MV-4-11 (cell line): ENCODE measurements at places on chromosomes 11 and 22.

DNA sequence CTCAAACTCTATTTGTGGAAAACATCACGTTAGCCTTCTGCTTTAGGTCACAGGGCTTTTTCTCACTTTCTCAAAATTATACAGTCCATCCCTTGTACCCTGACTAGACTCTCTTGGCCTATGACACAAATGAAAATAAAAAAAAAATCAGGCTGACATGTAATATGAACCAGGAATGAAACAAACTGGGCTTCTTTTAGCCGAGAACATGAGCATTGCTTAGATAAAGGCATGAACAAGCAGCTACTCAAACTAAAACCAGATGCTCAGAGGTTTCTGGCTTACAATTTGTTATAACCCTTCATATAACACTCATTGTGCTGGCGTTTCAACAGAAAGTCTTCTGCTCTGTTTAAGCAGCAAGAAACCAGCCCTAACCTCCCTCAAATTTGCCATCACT, 265.5 kb upstream of the NARS2 start:
- no peak for DNase-seq

DNA sequence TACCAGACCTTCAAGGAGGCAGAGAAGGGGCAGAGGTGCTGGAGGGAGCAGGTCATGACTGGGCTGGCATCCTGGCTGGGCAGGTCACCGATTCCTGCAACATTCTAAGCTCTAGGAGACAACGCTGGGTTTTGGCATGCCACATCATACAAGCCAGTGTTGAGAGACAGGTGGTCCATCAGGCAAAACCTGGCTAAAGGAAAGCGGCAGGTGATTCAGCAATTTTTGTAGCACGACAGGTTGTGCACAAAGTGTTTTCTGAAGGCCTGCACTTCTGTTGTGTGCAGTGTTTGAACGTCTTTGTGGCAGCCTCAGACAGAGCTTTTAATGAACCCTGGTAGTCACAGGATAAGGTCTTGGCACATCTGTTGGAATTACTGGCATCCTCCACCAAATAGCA, 69.9 kb upstream of the BID start:
- DNase-seq = no peak

GRCh38 chr11:33376331-33377310, 119.4 kb downstream of the HIPK3 start:
- no peak for DNase-seq

DNA sequence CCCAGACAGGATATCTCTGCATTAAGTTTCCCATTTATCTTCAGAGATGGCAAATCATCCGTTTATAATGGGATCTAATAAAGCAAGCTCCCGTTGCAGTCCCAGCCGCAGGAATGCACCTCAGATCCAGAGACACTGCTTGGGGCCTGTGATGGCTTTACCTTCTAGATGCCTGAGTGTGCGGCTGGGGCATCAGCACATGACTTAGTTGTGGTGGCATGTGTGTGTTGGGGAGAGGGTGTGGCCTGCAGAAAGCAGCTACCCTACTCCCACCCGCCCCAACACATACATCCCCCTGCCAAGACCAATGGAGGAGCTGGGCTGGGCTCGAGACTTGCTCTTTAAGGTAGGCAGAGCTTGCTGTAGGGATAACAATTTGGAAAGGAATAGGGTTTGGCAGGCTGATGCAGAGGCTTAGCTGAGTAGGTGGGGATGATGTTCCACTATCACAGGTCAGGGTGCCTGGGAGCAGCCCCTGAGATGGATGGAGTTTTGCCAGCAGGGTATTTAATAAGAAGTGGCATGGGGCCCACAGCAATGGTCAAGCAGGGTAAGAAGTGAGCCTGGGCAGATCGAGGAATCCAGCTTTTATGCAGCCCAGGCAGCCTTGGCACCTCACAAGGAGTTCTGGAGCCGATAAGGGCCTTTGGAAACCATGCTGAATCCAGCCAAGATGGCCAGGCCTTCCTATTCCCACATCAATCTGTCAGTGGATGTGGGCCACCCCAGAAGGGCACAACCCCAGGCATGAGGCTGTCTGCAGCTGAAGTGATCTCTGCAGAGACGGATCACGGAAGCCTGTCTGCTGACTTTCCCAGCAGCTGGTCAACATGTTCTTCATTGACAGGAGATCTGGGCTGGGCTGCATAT, 601.3 kb downstream of the BUD13 start:
- no peak for DNase-seq

DNA sequence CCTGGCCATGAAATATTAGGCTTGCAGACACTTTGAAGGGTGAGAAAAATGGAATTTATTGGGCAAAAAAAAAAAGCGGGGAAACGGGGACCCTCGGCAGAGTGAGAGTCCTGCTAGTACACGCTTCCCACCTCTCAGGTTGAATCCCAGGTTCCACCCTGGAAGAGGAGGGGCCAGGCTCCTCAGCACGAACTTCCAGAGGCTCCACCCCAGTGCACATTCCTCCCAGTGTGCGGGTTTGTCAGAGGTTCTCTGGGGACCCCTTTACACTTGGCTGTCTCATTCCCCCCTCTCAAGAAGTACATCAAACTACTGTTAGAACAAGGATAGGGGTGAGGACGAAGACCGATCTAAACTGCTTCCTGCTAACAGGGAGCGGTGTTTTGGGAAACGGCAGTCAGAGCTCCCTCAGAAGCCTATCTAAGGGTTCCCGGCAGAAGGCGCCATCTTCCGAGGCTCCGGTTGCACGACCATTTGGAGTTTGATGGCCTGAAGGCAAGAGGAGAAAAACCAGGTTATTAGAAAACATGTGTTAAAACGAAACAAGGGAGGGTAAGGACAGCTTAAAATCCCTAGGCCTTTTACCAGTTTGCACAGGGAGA, 27.5 kb downstream of the FOLR3 start:
- no peak for DNase-seq

- DNase-seq = peak; percentile 36
Measured at GRCh38 chr22:38996105-38996504, 14.0 kb downstream of the APOBEC3B start.

DNA sequence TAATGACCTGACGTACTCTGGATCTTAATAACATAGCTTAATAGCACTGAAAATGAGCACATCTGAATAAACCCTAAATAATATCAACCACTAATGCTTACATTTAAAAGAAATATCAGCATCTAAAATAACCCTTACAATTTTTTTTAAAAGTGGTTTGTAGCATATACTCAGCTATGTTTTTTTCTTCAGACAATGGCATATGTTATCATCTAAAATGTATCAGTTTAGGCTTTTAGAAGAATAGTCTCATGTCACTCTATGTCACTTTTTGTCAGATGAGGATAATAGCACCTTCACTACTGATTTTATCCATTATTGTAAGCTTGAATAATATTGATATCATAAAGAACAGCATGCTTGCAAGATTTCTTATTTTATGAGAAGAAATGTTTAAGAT, 654.9 kb upstream of the ANO5 start:
- DNase-seq = no peak

GRCh38 chr11:75201771-75202170, 38.8 kb upstream of the TPBGL start:
- DNase-seq = no peak

- DNase-seq = no peak
Measured at GRCh38 chr11:105152560-105152959, 13.0 kb upstream of the CARD18 start.

DNA sequence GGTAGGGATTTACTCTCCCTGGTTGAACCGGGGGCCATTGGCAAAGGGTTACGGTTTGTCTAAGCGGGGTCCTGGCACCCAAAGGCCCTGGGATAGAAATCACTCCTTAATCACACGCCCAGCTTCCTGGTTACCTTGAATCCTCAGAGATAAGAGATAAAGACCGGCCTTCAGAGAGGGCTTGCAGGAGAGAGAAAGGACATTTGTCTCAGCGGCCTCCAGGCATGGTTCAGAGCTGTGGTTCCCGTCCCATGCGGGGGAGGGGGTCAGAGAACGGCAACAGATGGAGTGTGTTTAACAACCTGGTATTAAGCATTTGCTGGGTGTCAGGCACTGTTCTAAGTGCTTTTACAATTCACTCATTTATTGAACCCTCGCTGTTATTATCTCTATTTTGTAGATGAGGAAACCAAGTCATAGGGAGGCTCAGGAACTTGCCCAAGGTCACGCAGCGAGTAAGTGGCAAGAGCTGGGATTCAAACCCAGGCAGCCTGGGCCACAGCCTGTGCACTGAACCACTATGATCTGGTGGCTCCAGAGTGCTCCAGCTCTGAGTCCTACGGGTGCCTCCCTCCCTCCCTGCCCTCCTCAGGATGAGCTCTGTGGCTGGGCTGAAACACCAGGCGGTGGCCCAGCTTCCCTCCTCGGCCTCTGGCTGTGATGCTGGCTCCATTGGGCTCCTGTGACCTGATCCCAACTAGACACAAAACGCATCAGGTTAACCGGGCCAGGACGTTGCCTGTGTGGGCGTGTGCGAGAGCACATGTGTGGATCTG, 18.6 kb downstream of the LRRC10B start:
- no peak for DNase-seq

- DNase-seq = no peak
Measured at GRCh38 chr22:25090225-25090890, 109.3 kb upstream of the CRYBB3 start.

- no peak for DNase-seq
Measured at GRCh38 chr22:35344956-35345690, 35.8 kb upstream of the HMOX1 start.

- DNase-seq = peak; percentile 11
Measured at GRCh38 chr11:13318498-13319295, 41.1 kb downstream of the BMAL1 start.

DNA sequence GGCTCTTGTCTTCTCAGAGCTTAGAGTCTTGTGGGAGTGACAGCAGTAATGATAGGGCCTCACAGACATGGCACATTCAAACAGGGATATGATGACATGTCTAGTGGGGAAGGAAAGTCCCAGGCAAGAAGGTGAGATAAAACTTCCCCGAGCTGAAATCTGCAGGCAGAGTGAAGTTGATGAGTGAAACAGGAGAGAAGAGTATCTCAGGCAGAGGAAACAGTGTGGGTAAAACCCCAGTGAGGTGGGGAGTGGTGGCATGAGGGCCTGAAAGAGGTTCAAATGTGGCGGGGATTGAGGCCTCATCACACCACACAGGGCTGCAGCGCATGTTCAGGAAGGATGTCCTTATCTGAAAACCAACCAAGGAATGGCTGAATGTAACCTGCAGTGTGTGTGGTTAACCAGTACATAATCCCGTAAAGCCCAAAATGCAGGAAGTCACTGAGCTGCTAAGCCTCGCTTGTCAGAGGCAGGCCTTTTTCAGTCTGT, 153.8 kb upstream of the E2F8 start:
- peak; percentile 64 for DNase-seq

DNA sequence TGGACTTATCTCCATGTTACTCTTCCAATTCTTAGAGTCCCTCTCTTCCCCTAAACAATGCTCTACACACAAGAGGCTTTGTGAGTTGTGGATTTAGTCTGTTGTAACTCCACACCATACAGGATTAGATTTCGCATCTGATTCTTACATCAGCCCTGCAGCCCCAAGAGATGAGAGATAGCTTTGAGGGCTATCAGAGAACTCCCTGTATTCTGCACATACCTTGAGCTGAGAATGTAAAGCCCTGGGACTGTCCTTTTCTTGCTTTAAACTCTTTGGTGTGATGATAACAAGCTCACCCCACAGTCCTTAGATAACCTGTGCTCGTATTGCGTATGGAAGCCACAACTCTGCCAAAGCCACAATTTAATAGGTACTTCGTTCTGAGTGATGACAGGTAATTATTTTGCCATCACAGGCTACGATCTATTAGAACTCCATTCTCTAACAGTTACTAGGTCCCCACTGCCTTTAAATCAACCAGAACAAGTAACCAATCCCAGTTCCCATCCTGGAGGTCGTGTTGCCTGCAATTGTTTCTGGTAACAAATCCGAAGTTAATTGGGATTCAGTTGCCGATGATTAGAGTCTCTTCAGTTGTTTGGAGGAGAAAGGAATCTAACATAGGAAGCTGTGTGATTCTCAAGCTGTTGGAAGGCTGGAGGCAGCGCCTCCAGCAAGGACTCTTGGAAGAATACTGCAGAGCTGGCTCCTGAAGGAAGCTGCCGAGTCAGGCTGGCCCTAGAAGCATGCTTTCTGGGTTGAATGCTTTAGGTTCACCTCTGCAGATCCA, 1.3 kb upstream of the PARVG start:
- peak; percentile 28 for DNase-seq

DNA sequence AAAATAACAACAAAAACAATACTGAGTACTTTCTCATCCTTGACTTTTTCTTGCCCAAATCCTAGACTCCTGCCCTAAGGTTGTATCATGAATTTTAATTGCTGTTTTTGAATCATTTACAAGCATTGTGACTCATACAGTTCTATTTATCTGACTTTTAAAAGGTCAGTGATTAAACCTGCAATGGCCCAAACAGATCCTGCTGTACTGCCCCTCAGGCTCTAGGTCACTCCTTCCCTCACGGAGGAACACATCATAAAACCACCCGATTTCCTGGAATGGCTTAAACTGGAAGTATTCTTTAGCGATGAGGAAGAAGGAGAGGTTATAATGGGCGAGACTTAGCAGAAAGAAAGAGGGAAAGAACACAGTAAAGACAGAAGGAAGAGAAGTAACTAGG, 12.3 kb downstream of the ARFGAP3 start:
- no peak for DNase-seq

GRCh38 chr11:45343444-45343843, 57.3 kb upstream of the SYT13 start:
- no peak for DNase-seq

DNA sequence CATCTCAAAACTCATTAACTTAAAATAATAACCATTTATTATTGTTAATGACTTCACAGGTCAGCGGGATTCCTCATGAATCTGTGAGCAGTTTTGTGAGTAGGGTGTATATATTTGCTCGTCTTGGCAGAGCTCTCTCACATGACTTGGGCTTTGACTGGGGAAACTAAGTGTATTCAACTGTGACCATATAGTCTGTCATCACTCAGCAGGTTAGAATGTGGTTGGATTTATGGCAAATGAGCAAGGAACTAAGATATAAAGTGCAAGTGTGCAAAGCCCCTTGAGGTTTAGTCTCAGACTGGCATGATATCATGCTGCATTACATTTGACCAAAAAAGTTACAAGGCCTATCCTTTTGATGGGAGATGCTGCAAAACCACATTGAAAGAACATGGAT, 254.8 kb downstream of the CNTN5 start:
- no peak for DNase-seq

GRCh38 chr22:20080776-20081654, 974 bp downstream of the DGCR8 start:
- DNase-seq = peak; percentile 37

- peak; percentile 58 for DNase-seq
Measured at GRCh38 chr11:120068114-120068573, 69.8 kb downstream of the TRIM29 start.
